ENCODE measurements at places on chromosomes 1 and 21.

DNA sequence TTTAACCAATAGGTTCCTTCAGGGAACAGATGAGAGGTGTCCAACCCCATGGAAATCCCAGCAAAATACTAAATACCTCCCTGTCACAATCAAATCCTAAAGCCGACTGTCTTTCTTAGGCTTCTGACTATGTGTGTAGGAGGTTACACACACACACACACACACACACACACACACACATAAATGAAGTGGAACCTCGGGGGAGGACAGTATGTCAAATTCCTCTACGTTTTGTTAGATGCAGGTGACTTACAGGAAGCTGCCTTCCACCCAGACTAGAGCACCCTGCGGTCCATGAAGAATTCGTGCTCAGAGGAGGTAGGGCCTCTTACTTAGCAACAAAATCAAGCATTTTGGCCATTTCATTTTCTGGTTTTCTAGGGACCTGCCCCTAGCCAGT is 16.4 kb downstream of the RSPH1 start:
- DNase-seq = no peak

GRCh38 chr1:26520339-26520738 is 9.2 kb upstream of the RPS6KA1 start:
- DNase-seq = no peak

DNA sequence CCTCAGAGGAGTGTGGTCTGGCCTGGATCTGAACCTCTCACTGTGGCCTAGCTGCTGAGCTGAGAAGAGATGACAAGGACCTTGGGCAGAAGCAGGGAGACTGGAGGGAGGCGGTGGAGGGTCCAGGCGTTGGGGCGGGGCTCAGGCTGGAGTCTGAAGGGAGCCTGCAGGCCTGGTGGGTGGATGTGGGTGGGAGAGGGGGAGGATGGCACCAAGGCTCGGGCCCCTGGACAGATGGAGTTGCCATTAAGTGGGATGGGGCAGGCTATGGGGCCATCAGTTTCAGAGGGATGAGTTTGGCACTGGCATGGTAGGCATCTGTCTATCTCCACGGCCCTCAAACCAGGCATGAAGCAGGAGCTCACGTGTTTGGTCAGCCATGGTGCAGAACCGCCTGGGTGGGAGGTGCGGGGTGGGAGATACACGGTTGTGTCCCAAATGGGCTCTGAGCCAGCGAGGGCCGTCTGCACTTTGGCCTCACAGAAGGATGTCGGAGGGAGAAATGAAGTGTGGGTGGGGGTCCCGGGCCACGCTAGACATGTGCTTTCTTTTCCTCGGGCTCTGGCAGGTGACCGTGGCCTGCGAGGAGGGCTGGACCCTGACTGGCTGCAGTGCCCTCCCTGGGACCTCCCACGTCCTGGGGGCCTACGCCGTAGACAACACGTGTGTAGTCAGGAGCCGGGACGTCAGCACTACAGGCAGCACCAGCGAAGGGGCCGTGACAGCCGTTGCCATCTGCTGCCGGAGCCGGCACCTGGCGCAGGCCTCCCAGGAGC is 23.6 kb downstream of the PCSK9 start:
- no peak for DNase-seq

DNA sequence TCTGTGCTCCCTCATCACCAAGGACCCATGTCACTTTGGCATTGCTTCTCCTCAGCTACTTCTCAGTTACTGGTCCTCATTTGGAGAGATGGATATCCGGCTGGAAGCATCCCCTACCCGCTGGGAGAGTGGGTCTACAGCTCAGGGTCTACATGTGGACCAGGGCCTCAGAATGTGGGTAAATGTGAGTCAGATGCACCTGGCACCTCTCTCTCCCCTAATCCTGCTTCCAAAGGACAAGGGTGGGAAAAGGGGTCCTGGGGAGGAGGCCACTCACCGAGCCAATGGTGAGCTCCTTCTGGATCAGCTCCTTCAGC is 908 bp downstream of the S100A6 start:
- DNase-seq = no peak

GRCh38 chr1:79657951-79658658 is 651.6 kb upstream of the ADGRL4 start:
- no peak for DNase-seq

- DNase-seq = peak; percentile 94
These were observed 82.0 kb upstream of the ROR1 start for GRCh38 chr1:63691701-63692425.

- no peak for DNase-seq
These were observed 139.4 kb downstream of the POU2F1 start for GRCh38 chr1:167360120-167360519.

DNA sequence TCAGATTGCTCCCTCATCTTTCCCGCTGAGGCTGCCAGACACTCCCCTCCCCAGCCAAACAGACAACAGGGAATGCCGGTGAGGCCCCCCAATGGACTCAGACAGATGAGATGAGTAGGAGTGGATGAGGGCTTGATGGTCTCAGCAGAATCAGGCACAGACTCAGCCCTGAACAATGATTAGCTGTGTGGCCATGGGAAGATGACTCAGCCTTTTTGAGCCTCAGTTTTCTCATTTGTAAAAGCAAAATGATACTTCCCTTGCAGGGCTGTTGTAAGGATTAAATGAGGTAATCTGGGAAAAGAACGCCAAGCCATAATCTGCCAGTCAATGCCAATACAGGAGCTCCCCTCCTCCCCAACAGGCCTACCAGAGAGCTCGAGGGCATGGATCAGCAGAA is 12.4 kb downstream of the C1orf198 start:
- DNase-seq = peak; percentile 54

DNA sequence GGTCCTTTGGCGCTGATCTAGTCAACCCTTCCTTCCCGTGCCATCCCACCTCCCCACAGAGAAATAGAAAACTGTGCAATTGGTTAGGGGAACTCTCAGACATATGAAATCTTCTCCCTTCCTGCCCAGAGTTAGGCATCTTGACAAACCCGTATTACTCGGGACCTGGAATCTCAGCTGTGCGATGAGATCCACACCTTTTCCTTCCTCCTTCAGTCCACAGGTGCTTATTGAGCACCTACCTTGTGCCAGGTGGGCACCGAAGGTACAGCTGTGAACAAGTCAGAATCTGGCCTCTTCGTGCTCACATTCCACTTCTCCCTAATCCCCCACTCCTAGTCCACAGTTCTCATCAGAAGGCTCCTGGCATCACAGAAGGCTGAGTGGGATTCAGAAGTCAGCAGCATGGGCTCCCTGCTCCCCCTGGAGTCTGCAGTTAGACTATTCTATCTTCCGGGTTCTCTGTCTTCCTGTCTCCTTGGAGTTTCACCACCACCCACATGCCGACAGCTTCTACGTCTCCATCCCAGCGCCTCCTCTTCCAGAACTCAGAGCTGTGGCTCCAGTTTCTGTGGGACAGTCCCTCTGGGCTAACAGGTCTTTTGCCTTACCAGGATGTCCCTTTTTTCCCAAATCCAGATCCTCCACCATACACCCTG is 23.0 kb downstream of the KNCN start:
- no peak for DNase-seq

DNA sequence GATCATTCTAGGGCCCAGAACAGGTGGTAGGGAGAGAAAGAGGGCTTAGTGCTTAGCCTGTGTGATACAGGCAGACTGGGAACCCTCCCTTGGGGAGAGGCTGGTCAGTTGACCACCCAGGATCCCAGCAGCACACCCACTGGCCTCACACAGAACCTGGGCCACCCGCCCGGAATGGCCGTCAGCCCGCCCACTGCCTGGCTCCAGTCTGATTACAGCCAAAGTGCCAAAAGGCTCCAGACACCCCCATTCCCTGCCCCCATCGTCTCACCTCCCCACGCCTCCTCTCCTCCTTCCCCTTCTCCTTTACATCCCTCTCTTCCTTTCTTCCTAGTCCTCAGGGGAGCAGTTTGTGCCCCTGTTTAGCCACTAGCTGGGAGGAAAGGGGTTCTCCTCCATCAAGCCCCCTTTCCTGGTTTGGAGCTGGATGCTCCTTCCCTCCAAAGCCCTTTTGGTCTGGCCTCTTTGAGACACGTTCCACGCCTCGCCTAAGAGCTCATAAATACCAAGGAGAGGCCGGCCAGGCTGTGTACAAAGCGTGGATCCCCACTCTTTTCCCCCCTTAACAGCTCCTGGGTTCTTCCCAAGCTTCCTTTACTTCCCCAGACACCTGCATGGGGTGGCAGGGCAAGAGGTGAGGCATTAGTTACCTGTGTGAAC is 4.6 kb upstream of the WNT2B start:
- DNase-seq = no peak

DNA sequence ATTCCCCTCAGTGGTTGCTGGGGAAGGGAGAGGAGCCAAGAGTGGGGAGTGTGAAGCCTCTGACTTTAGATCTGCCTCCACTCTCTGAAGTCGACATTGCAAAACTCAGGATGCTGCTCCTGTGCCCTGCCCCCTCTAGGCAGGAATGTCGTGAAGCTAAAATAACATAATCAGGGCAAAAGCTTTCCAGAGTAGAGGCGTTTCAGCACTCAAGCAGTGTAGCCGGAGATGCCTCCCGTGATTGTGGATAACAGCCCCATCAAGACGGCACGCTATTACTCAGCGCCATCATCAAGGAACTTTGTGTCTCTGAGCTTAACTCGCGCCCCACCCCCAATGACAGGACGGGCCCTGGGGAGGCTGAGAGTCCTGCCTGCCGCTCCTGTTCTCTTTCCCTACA is 60.0 kb downstream of the FBXO2 start:
- no peak for DNase-seq

- no peak for DNase-seq
These were observed 35.3 kb upstream of the CLIC4 start for GRCh38 chr1:24709791-24710441.

DNA sequence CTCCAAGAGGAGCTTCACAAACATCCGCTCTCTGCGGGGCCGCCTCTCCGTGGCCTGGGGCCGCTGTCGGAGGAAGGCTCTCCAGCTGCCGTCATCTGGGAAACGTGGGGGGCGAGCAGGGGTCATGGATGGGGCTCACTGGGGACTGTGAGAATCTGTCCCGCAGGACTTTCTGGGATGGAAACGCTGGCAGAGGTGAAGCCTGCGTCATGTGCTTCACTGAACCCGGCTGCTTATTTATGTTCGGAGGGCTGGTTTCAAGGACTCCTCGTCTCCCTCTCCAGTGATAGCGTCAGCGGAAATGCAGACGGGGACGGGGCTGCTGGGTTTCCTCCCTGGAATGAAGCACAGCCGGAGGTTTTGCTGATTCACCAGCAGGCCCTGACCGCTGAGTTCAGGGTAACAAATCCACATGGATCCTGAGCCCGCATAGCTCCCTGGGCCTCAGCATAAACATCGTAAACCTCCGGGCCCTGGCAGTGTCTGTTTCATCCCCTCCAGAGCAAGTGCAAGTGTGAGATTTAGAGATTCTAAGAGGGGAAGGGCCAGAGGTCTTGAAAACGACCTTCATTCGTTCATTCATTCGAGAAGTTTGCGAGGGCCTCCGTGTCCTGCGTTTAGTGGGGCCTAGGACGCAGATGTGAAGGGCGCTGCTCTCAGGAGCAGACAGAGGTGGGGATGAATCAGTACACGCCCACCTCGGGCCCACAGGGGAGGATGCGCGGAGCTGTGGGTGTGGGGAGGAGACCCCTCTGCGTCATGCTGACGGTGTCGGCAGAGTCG is 7.0 kb upstream of the POFUT2 start:
- DNase-seq = peak; percentile 88

DNA sequence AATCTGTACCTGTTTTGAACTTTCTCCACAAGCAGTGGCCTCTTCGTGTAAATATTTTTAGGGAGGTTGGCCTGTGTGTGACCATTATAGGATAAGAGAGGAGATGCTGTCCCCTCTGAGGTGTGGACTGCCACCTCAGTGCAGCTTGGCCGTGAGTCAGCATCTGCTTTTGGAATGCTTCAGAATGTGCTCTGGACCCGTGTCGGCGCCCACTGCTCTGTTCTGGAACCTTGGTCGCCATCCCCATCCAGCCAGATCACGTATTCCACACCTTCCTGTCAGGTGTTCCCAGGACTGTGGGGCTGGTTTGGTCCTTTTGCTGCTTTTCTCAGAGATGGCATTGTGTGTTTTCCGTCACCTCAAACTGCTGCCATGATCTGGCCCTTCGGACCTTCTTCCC is 5.5 kb downstream of the UCK2 start:
- DNase-seq = no peak

- DNase-seq = no peak
These were observed 303.6 kb downstream of the BARHL2 start for GRCh38 chr1:90413519-90413918.

DNA sequence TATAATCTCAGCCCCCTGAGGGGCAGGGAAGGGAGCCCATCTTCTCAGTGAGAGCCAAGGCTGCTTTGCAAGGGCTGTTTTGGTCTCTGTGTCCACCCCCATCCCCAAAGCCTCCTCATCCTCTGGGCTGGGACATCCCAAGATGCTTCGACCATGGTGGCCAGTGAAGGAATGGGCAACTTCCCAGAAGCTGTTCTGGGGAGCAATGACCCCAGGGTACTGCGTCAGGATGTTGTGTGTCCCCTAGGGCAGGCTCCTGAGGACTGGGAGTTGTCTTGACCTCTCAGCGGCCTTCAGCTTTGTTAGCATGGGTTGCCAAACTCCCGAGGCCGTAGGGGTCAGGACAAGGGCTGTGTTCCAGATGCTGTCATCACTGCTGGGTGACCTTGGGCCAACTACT is 238.4 kb upstream of the POU3F1 start:
- DNase-seq = no peak

DNA sequence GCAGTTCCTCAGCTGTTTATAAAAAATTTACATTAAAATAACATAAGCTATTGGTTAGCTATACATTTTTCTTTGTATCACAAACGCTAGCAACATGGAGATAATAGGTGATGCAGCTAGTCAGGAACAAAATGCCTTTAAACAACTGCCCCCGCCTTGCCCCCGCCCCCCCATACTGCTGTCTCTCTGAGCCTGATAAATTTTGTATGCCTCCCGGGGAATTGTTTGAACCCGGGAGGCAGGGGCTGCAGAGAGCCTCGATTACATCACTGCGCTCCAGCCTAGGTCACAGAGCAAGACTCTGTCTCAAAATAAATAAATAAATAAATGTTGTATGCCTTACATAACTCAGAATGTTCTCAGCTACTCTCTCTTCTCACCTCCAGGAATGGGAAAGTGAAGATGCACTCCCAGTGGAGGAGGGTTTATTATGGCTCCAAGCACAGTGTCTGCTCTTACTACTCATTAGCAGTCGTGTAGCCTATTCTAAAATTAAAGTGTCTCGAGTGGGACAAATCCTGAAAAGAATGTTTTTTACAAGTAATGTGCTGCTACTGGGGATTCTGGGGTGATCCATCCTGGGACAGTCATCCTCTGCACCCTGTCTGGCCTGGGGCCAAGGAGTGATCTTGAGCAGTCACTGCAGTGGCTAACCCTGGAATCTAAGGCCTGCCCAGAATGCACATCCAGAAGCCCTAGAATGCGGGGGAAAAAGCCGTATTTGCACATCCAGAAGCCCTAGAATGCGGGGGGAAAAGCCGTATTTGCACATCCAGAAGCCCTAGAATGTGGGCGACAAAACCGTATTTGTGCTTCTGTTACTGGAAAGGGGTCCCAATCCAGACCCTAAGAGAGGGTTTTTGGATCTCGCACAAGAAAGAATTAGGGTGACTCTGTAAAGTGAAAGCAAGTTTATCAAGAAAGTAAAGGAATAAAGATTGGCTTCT is 39.4 kb upstream of the ZNF496 start:
- DNase-seq = no peak

DNA sequence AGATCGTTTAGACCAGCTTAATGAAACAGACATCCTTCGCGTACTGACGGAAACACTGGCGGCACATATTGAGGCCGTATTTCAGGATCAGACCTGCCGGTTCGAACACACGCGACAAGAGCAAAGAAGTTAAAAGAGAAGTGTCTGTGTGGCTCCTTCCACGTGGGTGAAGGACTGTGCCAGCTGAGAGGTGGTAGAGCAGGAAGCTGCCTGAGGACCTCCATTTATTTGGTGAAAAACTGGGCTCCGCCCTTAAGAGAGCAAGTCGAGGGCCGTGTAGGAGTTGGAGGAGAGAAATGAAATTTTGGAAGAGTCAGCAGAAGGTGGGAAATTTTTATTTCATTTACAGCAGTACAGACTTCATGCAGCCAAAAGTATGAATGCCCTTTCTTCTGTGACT is 38.8 kb upstream of the ADORA3 start:
- no peak for DNase-seq
